ENCODE measurements at places on chromosomes 3 and 15.

DNA sequence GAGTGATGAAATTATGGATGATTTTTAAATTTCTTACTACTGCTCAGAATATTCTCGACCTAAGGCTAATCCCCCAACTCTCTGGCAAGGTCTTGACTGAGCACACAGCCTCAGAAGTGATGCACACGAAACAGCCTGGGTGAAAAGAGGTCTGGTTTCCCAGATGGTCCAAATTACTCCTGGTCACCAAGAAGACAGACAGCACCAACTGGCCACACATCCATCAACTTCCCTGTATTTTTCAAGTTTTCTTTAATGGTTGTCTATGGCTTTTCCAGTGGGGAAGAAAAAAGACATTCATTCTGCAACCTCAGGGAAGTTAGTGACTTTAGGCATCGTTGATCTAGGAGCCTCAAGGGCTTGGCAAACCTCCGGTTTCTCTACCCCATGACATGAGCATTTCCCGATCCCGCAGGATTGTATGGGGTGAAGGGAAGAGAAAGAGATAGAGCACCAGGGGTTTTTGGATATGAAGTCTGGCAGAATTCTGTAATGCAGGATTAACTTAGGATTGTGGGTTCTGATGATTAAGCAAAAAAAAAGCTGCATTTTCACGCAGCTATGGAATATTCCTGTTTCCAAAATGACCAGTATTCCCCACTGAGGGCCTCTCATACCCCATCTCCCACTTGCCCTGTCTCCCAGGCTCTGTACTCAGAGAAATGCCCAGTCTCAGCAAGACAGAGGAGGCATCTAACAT is 62.2 kb downstream of the UMPS start:
- no peak for DNase-seq

GRCh38 chr3:100297784-100298183 is 36.8 kb upstream of the NIT2 start:
- DNase-seq: no peak

- DNase-seq: no peak
Observed at GRCh38 chr3:100416863-100417262, 15.5 kb downstream of the LNP1 start.

GRCh38 chr3:54889731-54890130 is 38.1 kb downstream of the LRTM1 start:
- no peak for DNase-seq

GRCh38 chr3:10026084-10026890 is at the start of gene FANCD2:
FANCD2 (plus strand) TSS chr3:10026437; CDS start chr3:10028658, 2,221 bp downstream.
- peak; percentile 84 for DNase-seq

DNA sequence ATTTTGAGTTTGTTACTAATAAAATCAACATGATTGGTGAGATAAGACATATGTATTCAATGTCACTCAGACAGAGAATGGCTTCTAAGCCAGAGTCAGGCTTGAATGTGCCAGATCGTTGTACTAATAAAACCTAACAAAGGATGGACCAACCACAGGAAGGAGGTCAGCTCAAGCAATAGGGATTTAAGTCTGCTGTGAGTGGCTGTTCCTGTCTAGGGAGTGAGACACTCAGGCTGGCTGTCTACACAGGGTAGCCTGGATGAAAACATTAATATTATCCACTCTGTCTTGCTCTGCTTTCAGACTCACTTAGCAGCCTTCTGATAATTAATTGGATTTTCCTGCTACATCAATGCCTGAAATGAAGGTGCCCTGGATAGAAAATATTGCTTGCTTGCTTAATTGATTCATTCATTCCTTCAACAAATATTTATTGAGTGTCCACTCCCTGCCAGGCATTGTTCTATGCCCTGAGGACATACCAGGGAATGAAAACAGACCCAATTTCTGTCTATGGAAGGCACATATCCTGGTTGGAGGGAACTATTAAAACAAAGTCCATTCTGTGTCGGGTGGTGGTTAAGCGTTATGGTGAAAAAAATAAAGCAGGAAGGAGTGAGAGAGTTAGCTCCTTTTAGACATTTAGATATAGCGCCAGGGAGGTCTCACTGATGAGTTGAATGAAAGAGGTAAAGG is 239.4 kb downstream of the CHST2 start:
- no peak for DNase-seq

GRCh38 chr15:80482696-80483095 is 78.5 kb downstream of the ARNT2 start:
- DNase-seq: peak; percentile 78

GRCh38 chr3:123389628-123389918 is 59.3 kb downstream of the ADCY5 start:
- DNase-seq: no peak

GRCh38 chr3:133881492-133881891 is 14.2 kb downstream of the RAB6B start:
- DNase-seq: no peak

DNA sequence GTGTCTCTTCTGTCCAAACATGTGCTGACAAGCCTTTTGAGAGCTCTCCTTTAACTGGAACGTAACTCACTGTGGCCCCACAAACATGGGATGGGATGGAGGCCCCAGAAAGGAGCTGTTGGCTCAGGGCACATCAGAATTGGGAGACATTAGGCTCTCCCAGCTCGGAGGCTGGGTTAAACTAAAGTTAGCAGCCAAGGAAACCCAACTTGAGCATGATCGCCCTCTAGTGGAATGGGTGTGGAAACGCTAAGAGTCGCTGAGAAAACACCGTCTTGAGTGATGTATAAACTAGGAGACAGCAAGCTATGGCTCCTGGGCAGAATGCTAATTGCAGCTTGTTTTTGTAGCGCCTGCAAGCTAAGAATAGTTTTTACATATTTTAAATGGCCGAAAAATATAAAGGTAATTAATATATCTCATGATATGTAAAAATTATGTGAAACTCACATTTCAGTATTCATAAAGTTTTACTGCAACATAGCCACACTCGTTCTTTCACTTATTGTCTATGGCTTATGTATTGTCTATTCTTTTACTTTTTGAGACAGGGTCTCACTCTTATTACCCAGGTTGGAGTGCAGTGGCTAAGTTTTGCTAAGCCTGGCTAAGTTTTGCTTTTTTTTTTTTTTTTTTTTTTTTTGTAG is 138.8 kb upstream of the HACD2 start:
- peak; percentile 69 for DNase-seq

All from fibroblast of lung (primary cell).